ENCODE measurements at places on chromosomes 4 and X.

DNA sequence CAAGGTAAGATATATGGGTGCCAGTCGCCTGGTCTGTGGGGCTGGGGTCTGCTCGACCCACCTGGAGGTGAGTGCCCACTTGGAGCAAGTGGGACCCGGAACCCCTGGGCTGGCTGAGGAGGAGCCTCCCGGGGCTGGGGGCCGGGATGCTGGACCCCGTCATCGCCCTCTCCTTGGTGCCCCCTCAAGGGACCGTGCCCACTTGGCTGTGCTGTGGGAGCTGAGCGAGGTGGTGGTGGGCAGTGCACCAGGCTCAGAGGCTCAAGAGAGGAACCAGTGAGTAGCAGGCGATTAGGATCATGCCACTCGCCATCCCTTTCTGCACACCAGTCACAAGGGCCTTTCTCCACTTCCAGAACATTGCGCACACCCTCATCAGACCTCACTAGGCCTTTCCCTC, 203.8 kb upstream of the PSAPL1 start:
- no peak for DNase-seq

DNA sequence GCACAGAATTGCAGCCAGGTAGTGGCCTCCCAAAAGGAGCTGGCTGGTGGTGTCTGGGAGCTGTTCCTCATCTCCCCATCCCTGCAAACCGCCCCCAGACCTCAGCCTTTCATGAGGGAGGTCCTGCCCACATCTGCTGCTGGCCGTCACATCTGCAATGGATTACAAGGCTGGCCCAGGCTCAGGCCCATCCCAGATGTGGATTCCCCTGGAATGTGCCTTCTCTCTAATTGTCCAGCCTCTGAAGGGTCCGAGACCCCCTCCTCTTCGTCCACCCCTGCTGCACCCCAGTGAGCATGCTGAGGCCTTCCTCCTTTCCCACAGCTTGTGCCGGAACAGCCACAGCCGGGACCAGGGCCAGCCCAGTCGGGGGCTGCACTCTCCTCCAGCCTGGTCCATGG, 115.0 kb upstream of the NALF2 start:
- DNase-seq, result no peak

DNA sequence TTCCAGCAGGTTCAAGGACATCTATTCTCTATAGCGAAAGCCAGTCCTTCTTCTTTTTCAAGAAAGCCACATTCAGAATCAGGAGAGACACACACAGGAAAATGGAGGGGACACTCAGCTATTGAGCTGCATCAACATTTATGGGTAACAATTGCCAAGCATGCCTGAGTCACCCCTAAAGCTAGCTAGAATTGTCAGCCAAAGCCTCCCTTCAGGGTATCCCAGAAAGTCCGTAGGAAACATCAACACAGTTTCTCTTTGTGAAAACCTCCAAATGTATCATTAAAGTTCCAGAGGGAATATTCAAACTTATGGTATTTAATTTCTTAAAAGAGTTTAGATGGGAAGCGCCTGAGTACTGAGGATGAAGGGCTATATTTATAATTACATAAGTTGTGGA, 331.1 kb upstream of the SLC7A11 start:
- no peak for DNase-seq

- DNase-seq, result no peak
These were observed 241.2 kb downstream of the ANK2 start for GRCh38 chr4:113290666-113291065.

- DNase-seq, result no peak
These were observed 12.4 kb downstream of the LIMCH1 start for GRCh38 chr4:41550308-41550707.

DNA sequence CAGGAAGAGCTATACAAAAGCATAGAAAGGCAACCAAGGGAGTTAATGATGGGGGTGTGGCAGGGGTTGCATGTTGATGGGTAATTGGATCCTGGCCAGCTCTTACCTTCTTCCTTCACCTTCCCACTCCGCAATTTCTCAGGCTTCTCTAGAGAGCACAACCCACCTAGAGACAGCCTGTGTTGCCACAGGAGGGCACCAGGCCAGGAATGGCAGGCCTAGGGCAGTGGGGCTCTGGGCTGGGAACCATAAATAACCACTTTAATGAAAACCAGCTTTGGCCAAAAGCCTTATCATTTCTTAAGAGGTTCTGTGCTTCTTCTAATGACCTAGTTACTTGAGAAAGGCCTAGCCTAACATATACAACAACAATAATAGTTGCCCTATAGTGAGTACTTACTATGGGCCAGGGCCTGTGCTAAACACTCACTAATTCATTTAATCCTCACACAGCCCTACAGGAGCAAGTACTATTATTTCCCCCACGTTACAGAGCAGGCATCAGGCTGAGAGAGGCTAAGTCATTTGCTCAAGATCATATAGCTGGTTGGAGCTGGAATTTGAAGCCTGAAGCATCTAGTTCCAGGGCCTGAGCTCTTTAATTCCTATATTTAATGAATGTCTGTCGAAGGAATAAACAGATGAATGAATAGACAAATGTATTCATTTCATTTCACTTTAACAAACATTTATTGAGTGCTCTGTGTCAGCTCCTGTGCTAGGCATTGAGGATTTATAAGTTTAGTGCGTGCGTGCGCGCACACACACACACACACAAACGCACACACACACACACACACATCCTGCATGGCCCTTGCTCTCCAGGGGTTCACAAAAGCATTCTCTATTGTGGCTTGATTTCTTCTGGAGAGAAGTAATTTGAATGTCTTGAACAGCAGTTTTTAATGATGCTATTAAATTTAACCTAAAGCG, 66.8 kb downstream of the RTL9 start:
- no peak for DNase-seq

DNA sequence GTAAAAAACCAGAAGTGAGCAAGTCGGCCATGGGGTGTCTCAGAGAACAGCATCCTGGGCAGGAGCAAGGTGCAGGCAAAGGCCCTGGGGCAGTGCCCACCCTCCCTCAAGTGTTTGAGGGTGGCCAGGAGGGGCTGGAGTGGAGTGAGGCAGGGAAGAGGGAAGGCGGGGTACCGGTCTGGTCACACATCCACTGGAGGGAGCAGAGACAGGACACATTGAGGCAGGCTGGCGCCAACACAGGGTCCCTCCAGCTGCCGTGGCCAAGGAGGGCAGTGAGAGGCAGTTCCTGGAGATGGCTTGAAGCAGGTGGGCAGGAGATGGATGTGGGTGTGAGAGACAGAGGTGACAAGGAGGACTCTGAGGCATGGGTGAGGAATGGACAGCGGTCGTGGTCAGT, 20.3 kb upstream of the RNF4 start:
- no peak for DNase-seq

DNA sequence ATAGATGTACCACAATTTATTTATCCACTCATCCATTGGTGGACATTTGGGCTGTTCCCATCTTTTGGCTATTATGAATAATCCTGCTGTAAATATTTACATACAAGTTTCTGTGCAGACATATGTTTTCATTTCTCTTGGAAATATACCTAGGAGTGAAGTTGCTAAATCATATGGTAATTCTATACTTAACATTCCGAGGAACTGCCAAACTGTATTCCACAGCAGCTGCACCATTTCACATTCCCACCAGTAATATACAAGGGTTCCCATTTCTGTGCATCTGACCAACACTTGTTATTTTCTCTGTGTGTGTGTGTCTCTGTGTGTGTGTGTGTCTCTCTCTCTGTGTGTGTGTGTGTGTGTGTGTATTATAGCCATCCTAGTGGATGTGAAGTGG, 15.4 kb upstream of the DOCK11 start:
- DNase-seq, result no peak

- DNase-seq, result no peak
These were observed 13.4 kb downstream of the CCDC158 start for GRCh38 chr4:76407440-76408119.

DNA sequence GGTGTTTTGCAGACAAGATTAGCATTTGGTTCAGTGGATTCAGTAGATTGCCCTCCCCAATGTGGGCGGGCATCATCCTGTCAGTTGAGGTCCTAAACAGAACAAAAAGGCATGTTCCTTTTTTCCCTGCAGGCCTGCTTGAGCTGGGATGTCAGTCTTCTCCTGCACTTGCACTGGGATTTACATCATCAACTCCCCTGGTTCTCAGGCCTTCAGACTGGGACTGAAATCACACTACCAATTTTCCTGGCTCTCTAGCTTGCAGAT, 278.9 kb upstream of the FTHL17 start:
- DNase-seq, result no peak

DNA sequence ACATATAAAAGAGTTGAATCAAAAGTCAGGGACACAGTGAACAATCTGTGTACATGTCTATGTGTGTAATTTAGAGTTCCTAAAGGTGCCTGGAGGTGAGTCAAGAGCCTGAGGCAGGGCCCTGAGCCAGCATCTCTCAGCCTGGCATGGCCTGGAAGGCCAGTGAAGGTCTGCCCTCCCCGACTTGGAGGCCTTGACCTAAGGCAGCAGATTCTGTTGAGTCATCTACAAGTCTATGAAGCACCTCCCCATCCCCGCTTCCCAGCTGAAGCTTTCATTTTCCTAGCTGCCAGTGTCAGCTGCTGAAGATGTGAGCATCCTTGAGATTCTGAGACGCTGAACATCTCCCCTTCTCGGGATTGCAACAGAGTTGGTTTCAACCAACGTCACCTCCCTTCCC, 583.9 kb downstream of the BCOR start:
- DNase-seq, result no peak

GRCh38 chrX:46308110-46308509, 237.1 kb downstream of the ZNF674 start:
- DNase-seq, result no peak

GRCh38 chr4:125235971-125236370, 78.8 kb upstream of the FAT4 start:
- DNase-seq, result no peak

DNA sequence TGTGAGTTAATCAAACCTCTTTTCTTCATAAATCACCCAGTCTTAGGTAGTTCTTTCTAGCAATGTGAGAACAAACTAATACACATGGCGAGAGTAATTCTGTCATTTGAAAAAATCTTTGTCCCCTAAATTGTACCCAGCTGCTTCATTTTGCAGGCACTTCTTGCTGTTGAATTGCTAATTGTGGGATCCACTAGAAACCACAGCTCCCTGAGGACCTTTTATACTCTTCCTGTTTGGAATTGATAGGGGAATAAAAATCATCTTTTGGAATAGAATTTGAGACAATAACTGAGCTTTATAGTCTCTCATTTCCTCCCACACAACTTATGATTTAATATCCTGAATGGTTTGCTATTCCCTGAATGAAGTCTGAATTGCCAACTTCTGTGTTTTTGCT, 170.2 kb downstream of the PACRGL start:
- no peak for DNase-seq

DNA sequence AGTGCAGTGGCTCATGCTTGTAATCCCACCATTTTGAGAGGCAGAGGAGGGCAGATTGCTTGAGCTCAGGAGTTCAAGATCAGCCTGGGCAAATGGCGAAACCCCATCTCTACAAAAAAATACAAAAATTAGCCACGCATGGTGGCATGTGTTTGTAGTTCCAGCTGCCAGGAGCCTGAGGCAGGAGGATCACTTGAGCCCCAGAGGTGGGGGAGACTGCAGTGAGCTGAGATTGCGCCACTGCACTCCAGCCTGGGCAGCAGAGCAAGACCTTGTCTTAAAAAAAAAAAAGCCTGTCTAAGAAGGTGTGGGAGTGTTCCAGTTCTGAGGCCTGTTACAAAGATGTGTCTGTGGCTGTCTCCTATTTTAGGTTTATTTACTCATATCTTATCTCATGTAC, 38.0 kb downstream of the PI4K2B start:
- no peak for DNase-seq

DNA sequence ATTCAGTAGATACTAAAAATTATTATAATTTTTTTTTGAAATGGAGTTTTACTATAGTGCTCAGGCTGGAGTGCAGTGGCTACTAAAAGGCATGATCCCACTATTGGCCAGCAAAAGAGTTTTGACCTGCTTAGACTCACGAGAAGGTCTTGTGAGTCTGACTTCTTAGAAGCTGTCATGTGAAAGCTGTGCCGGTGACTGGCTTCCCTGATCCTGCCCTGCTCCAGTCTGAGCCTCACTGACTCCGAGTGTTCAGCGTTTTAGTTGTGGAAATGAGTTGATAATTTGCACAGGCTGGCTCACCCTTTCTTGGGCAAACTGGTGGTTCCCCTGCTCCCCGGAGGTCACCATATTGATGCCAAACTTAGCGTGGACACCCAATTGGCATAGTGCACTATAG, 16.4 kb upstream of the CXCL8 start:
- DNase-seq, result no peak

DNA sequence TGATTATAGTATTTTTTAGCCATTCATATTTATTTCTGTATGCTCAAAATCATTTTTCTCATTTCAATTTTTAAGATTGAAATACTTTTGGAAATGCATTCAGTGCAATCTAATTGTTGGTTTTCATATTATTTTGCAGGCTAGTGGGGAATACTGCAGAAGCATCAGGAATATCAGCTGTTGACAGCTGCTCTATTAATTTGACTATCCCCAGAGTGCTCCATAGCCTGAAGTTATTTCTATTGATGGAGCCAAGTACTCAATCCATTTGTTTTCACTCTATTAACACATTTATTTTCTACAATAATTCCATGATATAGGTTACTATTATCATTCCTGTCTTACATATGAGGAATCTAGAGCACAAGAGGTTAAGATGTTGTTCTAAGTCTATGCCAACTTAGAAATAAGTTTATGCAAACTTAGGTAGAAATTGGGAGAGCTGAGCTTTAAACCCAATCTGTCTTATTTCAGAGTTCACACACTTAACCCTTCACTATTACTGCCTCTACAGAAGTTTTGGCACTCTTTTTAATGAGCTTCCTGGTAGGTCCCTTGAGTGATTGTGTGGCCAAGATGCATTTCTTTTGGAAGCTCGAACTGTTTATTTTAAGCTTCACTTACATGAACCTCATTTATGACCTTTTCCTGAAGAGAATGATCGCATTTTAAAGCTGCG, 65.6 kb upstream of the PCDH18 start:
- DNase-seq, result no peak

- no peak for DNase-seq
These were observed 94.2 kb downstream of the PPP3CA start for GRCh38 chr4:101253121-101253520.

DNA sequence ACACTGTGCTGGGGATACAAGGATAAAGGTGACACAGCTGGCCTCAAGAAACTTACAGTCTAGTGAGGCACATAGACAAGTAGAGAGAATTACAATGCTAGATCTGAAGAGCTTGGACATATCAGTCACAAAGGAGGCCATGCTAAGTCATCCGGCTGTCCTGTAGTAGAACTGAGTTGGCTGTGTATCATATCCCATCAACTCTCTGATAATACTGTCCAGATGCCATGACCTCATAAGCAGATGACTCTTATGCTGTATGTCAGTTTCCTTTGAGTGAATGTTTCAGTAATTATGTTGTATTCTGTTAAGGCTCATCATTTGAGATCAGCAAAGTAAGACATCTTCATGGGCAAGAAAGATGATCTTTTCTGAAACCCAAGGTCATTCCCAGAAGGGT, 442.9 kb downstream of the MID1IP1 start:
- no peak for DNase-seq

DNA sequence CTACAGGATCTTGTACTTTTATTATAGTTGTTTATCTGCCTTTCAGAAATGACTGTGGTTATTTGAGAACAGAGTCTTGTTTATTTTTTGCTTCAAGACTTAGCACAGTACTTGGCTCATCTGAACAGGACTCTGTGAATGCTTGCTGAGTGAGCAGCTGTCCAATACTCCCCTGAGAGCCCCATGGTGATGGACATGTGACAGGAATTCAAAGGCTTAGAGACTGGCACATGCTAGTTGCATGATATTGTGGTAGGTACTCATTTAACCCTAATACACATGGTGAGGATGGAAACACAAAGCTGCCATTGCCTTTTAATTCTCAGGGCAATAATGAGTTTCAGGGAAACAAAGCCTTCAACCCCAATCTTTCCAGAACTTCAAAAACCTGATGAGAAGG, 97.3 kb downstream of the GEMIN8 start:
- DNase-seq, result no peak

GRCh38 chr4:67751260-67751659, 2.9 kb downstream of the GNRHR start:
- DNase-seq, result no peak
